ENCODE measurements at places on chromosomes 3 and 15. TPM values are rescaled to one million over a fixed set of nuclear protein-coding genes. Genes with fewer than 3 reads are reported as not detected.

ALPK3 gene
- total RNA-seq = 0.18 TPM

SEMA6D gene
- not detected for total RNA-seq

SLC2A2 gene
- total RNA-seq = not detected

CHAC1 gene
- total RNA-seq = 9.5 TPM

CCDC12 gene
- 56.5 TPM for total RNA-seq

ATP10A gene
- total RNA-seq = 7.3 TPM

MYRIP gene
- total RNA-seq = not detected

CYP1A1 gene
- 1.6 TPM for total RNA-seq

SPESP1 gene
- total RNA-seq = not detected

NTRK3 gene
- 21.9 TPM for total RNA-seq

ULK3 gene
- total RNA-seq = 38.2 TPM

TUBGCP4 gene
- total RNA-seq = 6.2 TPM

CYP1A2 gene
- not detected for total RNA-seq

PCBP4 gene
- total RNA-seq = 15.1 TPM

ZBED2 gene
- total RNA-seq = 0.33 TPM

GOLGA6A gene
- 0.05 TPM for total RNA-seq

LRRIQ4 gene
- not detected for total RNA-seq

PIGB gene
- total RNA-seq = 13.9 TPM

HHATL gene
- total RNA-seq = not detected

CYP11A1 gene
- not detected for total RNA-seq

SOX14 gene
- total RNA-seq = not detected

PLA1A gene
- total RNA-seq = 0.29 TPM

FBXW12 gene
- not detected for total RNA-seq

BFSP2 gene
- total RNA-seq = not detected

GATM gene
- 2.1 TPM for total RNA-seq

CTDSPL2 gene
- total RNA-seq = 16.1 TPM

ROBO1 gene
- 9.1 TPM for total RNA-seq

GOLGA8M gene
- not detected for total RNA-seq

ISL2 gene
- 4.7 TPM for total RNA-seq

SRGAP3 gene
- total RNA-seq = 0.61 TPM

CSTA gene
- 1.1 TPM for total RNA-seq

ANKUB1 gene
- 0.06 TPM for total RNA-seq

BOC gene
- total RNA-seq = 6.5 TPM

ARPP21 gene
- total RNA-seq = 0.08 TPM

HTD2 gene
- 6.4 TPM for total RNA-seq

HES1 gene
- 11.4 TPM for total RNA-seq

MGLL gene
- 63.3 TPM for total RNA-seq

ERICH6 gene
- not detected for total RNA-seq

TTLL3 gene
- total RNA-seq = 7.2 TPM
